Stimulated activated CD8-positive, alpha-beta memory T cell treated with anti-CD3 and anti-CD28 coated beads, Interleukin-7, amount 100 ng/mL, for 4 hours (primary cell): ENCODE measurements at places on chromosomes 4 and X.
A peak's percentile ranks its signal among the peaks of the same experiment; 100 is the strongest.

- DNase-seq = no peak
These were observed 239.1 kb downstream of the RASL11B start for GRCh38 chr4:53101191-53101581.

GRCh38 chr4:56409511-56410090 is 22.3 kb upstream of the AASDH start:
- no peak for DNase-seq

- no peak for DNase-seq
These were observed 37.6 kb downstream of the ARFIP1 start for GRCh38 chr4:152817331-152817730.

DNA sequence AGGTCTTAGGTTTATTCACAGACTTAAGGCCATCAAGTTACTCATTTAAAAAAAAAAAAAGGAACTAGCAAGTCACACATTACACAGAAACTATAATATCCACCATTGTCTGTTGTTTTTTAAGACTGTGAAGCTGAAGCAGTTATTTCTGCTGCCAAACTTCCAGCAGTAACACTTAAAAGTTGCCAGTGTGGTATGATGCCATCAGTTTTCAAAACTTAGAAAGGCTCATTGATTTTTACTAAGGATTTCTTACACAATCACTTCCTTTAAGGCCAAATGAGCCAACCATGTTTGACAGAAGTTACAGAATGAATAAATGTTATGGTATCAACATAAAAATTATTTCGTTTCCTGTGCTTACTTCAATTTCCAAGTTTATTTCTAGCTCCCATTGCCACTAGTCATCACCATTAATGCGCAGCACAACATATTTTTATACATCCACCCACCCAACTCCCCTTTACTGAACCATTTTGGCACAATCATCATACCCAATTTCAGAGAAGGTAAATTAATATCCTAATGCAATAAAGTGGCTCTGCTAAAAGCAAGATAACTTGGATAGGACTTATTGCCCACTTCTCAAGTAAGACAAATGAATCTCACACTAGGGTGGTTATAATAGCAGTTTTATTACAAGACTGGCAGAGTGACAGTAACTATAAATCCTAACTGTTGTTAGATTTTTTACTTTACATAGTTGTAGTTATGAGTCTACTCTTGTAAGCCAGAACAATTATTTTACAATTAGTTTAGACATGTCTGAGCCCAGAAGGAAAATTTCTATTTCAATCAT is 13.1 kb downstream of the PDGFC start:
- no peak for DNase-seq

GRCh38 chr4:172599554-172599953 is 569.1 kb upstream of the GALNT7 start:
- no peak for DNase-seq

GRCh38 chrX:48956728-48957414 is 536 bp downstream of the OTUD5 start:
- peak; percentile 36 for DNase-seq

GRCh38 chr4:184824776-184825084 is 1.0 kb downstream of the ACSL1 start:
- no peak for DNase-seq

- DNase-seq = no peak
These were observed 96.8 kb downstream of the ARSJ start for GRCh38 chr4:113882668-113883067.
